ENCODE measurements at places on chromosomes 5 and 9.

DNA sequence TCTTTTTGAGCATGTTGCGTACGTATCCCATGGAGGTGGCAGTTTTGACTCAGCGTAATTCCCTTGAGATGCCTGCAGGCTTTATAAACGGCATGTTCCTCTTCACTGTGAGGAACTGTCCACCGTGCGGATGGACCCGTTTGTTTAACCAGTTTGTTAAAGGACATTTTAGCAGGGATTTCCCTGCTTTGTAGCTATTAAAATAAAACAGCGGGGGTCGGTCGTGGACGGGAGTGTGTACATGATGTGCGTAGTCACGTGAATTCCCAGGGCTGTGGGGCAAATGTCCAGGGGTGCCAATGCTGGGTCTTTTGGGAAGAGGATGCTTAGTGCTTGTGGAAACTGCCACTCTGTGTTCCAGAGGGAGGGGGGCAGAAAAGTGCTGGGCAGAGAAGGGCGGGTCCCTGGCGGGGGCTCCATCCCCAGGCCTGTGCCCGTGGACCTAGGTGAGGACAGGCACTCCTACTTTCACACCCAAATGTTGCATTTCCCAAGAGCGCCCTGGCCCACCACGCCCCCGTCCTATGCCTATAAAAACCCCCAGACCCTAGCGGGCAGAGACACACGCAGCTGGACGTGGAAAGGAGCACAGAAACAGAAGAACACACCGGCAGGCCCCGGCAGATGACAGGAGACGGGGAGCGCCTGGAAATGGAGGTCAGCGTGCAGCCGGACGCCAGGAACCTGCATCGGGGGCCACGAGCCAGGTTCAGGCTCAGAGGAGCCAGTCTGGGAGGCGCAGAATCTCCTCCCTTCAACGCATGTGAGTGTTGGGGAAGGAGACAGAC lies 4.0 kb upstream of the TERT start:
- no peak for DNase-seq

GRCh38 chr9:136588663-136589464 lies 43.0 kb upstream of the NOTCH1 start:
- DNase-seq = peak; percentile 74

DNA sequence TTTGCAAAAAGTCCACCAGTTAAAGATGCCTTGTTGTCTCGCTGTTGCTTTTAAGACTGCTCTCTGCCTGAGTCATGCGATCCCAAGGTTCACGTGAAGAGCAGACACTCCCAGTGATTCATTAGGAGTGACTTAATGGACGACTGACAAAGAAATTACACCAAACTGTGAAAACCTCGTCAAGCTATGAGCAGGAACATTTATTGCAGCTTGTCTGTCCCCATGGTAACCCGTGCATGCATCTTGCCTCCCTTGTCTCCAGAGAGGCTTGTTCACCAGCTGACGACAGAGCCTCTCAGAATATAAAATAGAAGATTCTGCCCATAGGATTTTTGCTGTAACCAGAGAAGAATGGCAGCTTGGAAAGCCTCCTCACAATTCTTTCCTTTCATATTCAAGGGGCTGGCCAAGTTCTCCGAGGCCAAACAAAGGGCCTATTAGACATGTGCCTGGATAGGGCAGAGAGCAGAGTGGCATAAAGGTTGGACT lies 352.7 kb downstream of the SPOCK1 start:
- DNase-seq = peak; percentile 72

DNA sequence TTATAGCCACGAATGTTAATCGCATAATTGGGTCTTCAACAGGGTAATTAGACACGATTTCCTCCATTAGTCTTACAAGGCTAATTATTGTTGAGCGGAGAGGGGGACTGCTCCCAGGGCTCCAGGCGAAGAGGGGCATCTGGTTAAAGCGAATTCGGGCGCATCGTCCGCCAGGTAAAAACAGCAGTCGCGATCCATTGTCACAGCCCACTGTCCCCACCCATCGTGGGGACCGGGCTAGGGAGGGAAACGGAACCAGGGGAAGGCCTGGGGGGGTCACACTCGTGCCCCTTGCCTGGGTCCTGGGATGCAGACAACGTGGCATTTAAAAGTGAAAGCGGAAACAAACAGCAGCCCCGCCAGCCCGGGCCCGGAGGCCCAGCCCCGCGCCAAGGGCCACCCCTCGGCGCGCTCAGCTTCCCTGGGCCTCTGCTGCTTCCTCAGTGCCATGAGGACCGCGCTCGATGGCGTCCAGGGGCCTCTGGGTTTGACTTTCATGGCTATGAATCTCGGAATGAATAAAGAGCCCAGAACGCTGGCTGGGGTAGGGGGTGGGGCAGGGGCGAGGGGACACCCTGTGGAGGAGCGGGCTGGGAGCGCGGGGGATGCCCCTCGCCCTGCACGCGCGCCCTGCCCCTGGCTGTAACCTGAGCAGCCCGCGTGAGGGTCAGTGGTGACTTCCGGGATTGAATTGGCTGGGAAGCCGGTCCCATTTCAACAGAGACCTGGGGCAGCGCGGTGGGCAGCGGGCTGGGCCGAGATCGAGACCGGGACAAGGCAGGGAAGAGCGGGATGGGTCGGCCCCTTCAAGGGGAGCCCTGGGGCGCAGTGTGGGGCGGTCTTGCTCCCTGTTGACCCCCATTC lies 99.9 kb downstream of the GTF3C4 start:
- peak; percentile 80 for DNase-seq

- no peak for DNase-seq
Observed at GRCh38 chr5:105632043-105632442, 2038.7 kb downstream of the EFNA5 start.

DNA sequence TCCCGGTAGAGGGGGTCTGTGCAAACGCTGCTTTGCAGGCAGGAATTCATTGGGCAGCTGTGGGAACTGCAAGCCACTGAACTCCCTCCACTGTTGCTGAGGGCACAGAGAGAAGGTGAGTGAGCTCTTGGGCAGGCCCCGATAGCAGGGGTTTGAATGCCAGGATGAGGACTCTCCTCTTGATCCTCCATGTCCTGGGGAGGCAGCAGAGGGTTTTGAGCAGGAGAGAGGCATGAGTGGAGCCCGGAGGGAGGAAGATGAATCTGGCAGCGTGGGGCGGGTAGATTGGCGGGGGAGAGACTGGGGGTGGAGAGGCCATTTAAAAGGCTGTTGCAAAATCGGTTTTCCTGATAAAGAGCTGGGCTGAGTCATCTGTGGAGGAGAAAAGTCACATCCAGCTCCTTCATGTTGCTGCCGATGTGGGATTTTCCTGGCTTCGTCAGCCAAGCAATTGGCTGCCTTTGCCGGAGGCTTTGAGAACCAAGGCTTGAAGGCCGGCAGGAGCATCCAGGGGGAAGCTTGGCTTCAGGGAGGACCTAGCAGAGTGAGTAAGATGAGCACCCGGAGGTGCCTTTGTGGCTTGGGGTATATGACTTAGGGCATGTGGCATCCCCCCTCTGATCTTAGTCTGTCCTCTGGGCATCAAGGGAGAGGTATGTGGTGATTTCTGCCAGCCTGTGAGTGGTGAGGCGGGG lies at the start of gene SYNPO:
Gene SYNPO, plus strand, starts transcription at position 350 of the 695 bp plus-strand sequence. CDS start 7,616 bp downstream, outside the sequence.
- DNase-seq = no peak

DNA sequence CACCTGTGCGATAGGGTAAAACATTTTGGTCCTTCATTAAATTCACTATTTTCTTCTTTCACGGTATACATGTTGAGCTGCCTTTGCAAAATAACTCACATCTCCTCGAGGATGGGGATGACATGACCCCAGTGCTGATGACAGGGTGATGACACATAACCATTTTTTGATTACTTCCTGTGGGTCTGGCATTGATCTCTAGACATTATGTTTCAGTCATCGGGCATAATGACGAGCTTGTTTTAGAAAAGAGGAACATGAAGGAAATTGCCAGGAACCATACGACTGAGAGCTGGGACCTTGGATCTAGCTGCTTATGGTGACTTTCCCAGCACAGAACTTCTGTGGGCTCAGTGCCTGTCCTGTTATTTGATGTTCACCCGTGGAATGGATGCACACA lies 25.2 kb downstream of the COL5A1 start:
- no peak for DNase-seq

DNA sequence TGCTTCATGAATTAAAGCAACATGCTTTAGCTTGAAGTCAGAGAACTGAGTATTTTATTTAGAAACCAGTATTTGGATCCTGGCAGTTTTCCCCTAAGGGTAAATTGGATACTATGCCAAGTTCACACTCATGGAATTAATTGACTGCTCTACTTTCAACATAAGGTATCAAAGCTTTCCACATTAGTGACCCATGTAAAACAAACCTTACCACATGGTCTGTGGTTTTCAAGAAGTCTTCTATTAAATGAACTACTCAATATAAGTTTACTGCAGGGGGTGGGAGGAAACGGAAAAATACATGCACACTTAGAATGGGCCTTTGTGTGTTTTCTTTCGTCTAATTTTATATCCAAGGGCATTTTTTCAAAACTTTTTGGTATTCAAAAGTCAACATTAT lies 232.0 kb upstream of the FBXL7 start:
- DNase-seq = no peak

GRCh38 chr5:124161266-124161665 lies 585.2 kb downstream of the ZNF608 start:
- no peak for DNase-seq

DNA sequence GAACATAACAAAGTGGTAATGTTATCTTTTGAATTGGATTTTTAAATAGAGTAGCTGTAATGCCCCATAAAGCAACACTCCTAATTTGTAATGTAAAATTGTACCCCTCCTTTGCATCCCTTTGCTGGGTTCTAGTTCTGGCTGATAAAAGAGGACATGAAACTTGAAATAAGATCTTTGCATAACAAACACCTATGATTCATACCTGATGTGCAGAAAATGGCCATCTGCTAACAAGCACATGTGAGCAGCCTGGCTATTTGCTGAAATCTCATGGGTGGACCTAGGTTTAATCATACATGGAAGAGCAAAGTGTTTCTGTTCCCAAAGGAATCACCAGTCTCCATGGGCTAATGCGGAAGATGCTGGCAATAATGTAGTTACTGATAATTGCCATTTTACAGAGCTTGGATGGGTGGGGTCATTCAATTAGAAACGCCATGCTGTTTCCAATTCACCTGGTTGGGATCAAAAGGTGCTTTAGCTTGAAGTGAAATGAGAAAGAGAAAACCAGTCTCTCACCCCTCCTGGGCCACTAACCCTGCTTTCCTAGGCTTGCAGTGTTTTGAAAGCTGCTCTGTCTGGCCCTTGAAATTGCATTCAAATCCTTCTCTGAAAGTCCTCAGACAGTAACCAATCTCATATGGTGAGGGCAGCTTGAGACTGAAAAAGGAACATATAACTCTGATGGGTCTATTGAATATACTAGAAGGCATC lies 585.1 kb downstream of the TLE4 start:
- DNase-seq = no peak

GRCh38 chr9:136100700-136101614 lies 5.9 kb upstream of the NACC2 start:
- DNase-seq = no peak

- no peak for DNase-seq
Observed at GRCh38 chr5:151022511-151023018, 2.2 kb downstream of the GPX3 start.

DNA sequence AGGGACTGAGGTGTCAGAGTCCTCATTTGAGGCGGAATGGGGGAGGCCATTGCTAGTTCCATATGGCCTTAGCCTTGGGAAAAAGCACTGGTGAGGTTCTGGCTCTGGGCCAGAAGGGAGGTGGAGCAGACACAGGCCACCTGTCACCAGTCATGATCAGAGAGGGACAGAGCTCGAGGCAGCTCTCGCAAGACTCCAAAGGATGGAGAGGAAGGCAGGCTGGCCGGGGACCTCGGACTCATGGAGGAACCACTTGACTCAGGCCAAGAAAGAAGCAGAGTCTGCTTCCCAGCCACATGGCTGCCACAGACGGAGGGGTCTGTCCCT lies 29.2 kb upstream of the NSMF start:
- no peak for DNase-seq

GRCh38 chr5:95959888-95960666 lies 1.6 kb downstream of the ELL2 start:
- DNase-seq = peak; percentile 70

DNA sequence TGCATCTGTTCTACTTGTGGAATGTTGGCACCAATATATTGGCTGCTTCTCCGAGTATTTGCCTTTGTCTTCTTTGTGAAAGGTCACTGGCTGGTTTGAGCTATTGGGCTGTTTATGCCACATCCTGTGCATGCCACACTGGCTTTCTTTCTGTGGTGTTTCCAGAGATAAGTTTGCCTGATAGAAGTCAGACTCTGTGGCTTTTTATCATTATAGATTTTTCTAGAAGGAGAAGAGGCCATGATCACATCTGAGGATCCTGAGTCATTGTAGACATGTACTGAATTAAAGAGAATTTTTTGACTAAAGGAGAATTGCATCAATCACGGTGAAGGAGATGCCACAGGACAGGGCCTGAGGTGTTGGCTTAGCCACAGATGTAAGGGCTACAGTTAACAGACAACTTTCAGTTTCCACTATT lies 26.5 kb upstream of the CDKN2B start:
- DNase-seq = no peak

- no peak for DNase-seq
Observed at GRCh38 chr9:121888438-121888775, 204.7 kb downstream of the TTLL11 start.

- peak; percentile 50 for DNase-seq
Observed at GRCh38 chr5:167587772-167588437, 703.5 kb upstream of the WWC1 start.

DNA sequence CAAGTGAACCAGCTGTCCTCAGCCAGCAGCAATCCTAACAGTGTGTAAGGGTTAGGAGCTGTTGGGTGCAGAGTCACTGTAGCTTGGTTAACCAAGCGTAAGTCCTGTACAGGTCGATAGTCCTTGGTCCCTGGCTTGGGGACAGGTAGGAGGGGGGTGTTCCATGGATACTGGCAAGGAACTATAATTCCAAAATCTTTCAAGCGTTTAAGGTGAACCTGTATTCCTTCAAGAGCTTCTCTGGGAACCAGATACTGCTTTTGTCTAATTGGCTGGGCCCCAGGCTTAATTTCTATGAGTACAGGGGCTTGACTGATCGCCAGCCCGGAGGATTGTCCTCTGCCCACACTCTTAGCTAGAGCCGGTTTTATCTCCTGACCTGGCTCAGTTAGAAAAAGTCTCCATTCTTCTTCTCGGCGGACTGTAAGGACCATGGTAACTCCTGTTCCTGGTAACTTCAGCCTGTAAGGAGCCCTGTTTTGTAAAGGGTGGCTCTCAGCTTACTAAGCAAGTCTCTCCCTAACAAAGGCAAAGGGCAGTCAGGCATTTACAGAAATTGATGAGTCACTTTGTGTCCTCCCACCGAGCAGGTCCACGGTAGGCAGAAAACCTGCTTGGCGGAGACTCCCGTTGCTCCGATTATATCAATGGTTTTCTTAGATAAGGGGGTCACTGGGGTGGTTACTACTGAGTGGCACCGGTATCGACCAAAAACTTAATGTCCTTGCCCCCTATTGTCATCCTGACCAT lies 6.0 kb upstream of the ZNF354C start:
- no peak for DNase-seq

DNA sequence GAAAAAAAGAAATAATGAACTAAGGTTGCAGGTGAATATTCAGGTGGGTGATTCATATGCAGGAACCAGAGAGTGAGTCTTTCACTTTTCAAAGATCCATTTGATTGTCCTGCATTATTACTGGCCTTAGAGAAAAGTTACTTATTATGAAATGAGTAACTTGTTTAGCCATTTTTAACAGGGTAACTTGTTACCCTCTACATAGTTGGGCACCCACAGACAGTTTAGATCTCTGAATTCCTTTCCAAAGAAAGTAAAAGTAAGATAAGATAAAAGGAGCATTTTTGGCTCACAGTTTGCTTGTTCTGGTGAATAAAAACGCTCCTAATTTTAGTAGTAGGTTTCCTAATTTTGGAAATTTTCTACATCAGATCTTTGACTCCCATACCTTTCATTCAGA lies 54.1 kb upstream of the DAB2 start:
- DNase-seq = no peak

Measured in retina (tissue), 1 donor.